Cerebellum (tissue), 4 donors: ENCODE measurements at places on chromosomes 5 and 9.
A peak's percentile ranks its signal among the peaks of the same experiment; 100 is the strongest.

GRCh38 chr9:77820293-77820954, 172.3 kb upstream of the GNA14 start:
- no peak for DNase-seq

GRCh38 chr5:174777583-174777982, 53.2 kb downstream of the MSX2 start:
- no peak for DNase-seq

- no peak for DNase-seq
Observed at GRCh38 chr5:131647048-131647769, 12.2 kb upstream of the RAPGEF6 start.

GRCh38 chr9:7936163-7936562, 136.6 kb upstream of the DMAC1 start:
- peak; percentile 89 for DNase-seq

GRCh38 chr5:133470841-133471240, 141.5 kb downstream of the FSTL4 start:
- no peak for DNase-seq

DNA sequence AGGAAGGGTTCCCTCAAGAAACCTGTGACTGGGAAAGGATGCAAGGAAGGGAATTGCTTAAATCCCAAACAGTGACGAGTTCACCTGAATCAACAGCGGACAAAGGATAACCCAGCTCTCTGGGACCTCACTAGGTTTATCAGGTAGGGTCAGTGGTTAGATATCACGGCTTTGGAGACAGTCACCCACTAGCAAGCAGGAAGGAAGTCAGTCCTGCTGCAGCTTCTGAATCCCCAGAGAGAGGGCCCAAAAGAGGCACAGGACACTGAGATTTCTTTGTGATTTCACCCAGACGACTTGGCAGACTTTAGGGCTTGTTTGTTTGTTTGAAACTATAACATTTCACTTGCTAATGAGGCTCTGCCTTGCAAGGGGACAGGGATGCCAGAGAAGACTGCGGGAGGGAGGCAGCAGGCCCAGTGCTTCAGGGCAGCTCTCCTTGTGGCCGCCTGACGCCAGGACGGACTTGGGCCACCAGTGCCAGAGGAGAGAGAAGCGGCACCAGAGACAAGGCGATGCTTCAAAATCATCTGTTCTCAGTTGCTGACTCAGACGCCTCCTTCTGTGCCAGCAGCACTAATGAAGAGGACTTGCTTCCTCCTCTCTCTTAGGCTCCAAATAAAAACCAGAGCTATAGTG, 275.6 kb upstream of the SLC30A5 start:
- DNase-seq: peak; percentile 70

DNA sequence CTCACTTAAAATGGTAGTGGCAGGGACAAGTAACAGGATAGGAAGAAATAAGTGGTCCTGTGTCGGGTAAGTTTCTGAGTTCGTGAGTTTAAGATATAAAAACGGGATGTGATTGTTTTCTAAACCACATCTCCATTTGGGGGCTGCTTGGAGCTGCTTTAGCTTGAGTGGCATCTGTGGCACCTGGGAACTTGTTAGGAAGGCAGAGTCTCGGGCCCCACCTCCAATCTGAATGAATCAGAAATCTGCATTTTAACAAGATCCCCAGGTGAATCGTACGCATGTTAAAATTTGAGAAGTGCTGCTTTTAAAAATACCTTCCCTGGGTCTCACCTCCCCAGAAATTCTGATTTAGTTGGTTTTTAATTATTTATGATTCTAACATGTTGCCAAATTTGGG, 78.1 kb downstream of the CDH6 start:
- no peak for DNase-seq

GRCh38 chr9:15249042-15249818, 57.8 kb downstream of the TTC39B start:
- DNase-seq: peak; percentile 35

DNA sequence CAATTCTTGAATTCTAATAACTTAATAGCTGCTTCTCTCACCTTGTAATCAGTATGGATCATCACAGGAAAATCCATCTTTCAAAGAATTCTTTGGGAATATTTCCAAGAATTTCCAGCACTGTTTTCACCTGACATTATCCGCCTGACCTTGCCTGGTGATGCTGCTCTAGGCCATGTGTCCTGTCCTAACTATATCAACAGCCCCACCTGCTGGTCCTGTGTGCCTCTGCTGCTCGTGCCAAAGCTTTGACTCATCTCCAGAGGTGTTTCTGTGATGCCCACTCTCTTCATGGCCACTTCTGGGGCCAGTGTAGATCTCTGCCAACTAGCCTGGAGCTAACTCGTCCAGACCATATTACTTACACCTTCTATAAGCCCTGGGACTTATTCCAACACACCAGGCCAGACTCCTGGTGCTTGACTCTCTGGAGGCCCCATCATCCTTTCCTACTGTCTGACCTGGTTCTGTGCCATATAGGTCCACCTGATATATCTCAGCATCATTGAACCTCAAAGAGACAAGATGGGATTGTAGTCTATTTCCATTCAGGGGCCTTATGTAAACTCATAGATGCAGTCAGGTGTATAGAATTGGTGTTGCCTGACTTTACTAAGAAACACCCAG, 67.5 kb upstream of the CKMT2 start:
- no peak for DNase-seq

DNA sequence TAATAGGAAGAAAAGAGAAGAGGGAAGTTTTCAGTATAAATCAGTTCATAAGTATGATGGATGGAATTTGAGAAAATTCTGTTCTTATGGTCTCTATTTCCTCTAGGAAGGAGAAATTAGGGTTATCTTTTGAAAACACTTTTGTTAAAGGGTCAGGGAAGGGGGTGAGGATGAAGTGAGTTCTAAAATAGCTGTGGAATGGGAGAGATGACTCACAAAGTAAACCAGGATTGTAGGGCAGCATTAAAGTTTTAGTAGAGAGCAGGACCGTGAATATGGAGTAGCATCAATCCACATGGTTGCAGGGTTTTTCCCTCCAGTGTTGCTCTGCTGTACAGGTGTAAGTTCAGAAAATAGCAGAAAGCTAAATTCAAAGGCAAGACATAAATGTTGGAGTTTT, 32.4 kb downstream of the MUSK start:
- no peak for DNase-seq

DNA sequence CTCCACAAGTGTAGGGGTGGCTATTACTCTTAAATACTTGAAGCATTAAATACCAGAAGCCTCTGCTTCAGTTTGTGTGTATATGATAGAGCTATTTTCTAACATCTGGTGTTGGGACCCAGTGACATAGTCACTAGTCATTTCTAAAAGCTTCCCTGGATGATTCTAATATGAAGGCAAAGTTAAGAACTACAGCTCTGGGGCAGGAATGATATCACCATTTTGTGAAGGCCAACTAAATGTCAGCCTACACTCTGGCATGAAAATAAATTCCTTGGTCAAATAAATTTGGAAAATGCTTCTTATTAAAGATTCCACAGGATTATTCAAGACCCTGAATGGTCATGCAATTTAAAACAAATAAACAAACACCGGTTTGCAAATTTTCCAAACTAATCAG, 197.7 kb downstream of the PLK2 start:
- no peak for DNase-seq

GRCh38 chr9:135906291-135907005, 898 bp downstream of the CAMSAP1 start:
- DNase-seq: no peak

DNA sequence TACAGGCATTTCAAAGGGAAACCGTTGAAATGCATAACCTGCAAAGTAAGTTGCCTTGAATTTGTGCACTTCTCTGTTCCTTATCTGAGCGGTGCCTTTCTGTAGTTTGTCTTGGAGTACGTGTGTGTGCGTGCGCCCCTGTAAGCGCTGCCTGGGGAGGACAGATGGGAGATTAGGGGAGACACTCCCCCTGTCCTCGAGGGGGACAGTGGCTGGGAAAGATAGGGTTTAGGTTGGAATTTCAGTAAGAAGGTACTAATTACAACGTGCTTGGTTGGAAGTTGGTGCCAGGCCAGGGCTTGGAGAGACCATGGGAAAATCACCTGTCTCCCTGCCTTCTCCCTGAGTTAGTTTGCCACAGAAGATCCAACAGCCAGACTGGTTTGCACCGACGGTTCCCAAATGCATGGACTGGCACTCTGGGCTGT, 73.2 kb downstream of the PIK3R1 start:
- peak; percentile 34 for DNase-seq

GRCh38 chr9:135788576-135789300, 86.8 kb downstream of the KCNT1 start:
- no peak for DNase-seq

GRCh38 chr5:180640861-180641565, 8.4 kb downstream of the FLT4 start:
- DNase-seq: no peak

- no peak for DNase-seq
Observed at GRCh38 chr5:150625831-150626746, 14.4 kb upstream of the SYNPO start.

DNA sequence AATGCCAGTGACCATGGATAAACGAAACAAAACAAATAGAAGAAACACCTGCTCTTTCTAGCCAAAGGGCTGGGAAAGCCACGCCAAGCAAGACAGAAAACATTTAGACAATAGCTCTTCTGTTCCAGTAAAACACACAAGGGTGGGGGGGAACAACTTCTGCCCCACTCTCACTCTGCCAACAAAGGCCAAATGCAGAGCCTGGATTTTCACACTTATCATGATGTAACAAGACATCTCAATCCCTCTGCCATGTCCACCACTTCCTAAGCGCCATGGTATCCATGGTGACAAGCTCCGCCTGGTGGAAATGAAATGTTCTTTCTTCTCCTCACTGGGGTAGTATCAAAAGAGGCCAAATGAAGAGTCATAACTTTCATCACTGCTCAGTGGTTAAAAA, 60.6 kb downstream of the DRD1 start:
- no peak for DNase-seq

DNA sequence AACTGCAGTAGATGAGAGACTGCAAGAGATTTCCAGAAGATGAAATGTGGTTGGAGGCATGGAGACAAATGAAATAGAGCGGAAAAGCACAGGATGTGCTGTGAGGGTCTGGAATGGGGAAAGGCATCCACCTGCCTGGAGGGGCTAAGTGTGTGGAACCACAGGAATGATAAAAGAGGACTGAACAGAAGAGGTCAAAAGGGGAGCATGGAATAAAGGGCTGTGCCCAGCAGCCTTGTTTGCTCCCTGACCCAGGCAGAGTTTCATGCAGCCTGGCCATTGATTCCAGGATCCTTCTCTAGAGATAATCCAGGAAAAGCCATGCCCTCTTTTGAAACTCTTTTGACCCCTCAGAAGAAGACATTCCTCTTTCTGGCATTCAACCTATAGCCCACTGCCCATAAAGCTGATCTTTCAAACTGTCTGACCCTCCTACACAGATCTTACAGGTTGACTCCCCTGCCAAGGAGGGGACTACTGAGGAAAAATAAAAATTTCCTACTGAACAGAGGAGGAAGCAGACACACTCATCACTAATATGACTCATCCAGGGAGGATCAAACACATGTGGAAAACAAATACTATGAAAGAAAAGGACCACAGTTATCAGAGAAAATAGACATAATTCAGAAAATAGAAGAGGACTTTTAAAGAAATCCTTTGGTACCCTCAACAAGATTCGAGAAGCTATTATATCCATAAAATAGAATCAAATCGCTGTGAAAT, 273.5 kb upstream of the PCSK5 start:
- no peak for DNase-seq

GRCh38 chr5:83726912-83727311, 6.3 kb upstream of the HAPLN1 start:
- DNase-seq: no peak

DNA sequence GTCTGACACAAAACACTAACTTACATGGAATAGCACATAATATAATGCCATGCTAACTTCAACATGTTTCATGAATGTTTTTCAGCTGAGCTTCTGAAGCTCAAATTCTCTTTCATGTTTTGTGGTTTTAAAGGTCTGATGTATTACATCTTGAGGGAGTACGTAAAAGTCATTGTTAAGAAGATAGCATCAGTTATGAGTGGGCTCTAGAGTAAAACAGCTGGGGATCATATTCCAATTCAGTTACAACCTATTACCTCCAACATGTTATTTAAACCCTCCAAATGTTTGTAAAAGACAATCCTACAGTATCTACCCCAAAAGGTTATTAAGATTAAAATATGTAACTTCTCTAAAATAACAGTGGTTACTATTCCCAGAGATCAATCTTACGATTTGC, 19.2 kb downstream of the CETN3 start:
- DNase-seq: no peak

- no peak for DNase-seq
Observed at GRCh38 chr5:140883927-140884697, 2.2 kb downstream of the PCDHA13 start.

- DNase-seq: no peak
Observed at GRCh38 chr5:127665641-127666040, 16.8 kb downstream of the CTXN3 start.

GRCh38 chr9:117081641-117082317, 333.1 kb downstream of the ASTN2 start:
- no peak for DNase-seq

DNA sequence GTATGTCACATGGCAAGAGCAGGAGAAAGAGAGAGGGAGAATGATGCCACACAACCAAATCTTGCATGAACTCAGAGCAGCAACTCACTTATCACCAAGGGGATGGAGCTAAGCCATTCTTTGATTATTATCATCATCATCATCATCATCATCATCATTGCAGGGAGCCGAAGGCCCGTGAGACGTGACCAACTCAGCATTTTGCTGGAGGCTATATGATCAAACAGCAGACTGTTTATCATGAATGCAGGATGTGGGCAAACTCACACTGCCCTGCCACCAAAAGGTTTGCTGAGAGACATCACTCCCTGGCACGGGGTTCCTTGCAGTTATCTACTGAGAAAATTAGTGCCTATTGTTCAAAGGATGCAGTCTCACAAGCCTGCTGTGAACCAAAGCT, 8.6 kb upstream of the ZNF169 start:
- no peak for DNase-seq

DNA sequence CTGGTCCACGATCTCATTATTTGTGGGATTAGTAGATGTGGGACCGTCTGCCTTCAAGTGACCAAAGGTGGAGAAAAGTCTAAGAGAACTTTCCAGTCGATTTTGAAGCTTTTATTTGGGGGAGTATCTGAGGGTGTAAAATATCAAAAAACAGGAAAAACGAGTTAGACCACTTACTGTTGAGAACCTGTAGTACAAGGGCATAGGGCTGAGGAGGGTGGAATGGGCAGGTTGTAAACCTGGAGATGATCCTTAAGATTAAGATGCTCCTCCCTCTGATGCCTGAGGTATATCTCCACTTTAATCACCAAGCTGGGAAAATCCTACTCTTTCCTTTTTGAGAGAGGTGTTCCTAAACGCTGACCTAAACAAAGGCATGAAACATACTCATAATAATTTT, 32.0 kb upstream of the GTF2H2C start:
- no peak for DNase-seq

GRCh38 chr5:71011194-71011792, 13.8 kb downstream of the NAIP start:
- no peak for DNase-seq

- no peak for DNase-seq
Observed at GRCh38 chr5:107979291-107979690, 308.6 kb upstream of the EFNA5 start.

- DNase-seq: no peak
Observed at GRCh38 chr9:78150312-78150982, 85.4 kb upstream of the CEP78 start.

- DNase-seq: no peak
Observed at GRCh38 chr9:111897601-111898137, 1.1 kb downstream of the UGCG start.
